ENCODE measurements at places on chromosomes 12 and 14.

- DNase-seq, result no peak
These were observed 15.4 kb downstream of the TRAPPC6B start for GRCh38 chr14:39154594-39155189.

DNA sequence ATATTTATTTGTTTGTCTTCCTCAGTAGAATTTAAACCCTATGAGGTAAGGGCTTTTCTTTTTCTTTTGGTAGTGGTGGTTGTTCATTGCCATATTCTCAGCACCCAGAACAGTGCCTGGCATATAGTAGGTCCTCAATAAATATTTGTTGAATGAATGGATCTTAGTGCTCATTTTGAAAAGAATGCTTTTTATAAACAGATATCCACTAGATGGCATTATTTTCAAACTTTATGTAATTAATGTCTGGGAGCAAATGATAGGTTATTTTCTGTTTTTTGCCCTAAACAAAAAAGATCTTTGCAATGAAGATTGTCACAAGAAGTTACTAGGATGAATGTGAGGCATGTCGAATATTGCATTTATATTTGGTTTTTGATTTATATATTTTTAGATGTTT lies 64.1 kb downstream of the RAD51B start:
- DNase-seq, result no peak

DNA sequence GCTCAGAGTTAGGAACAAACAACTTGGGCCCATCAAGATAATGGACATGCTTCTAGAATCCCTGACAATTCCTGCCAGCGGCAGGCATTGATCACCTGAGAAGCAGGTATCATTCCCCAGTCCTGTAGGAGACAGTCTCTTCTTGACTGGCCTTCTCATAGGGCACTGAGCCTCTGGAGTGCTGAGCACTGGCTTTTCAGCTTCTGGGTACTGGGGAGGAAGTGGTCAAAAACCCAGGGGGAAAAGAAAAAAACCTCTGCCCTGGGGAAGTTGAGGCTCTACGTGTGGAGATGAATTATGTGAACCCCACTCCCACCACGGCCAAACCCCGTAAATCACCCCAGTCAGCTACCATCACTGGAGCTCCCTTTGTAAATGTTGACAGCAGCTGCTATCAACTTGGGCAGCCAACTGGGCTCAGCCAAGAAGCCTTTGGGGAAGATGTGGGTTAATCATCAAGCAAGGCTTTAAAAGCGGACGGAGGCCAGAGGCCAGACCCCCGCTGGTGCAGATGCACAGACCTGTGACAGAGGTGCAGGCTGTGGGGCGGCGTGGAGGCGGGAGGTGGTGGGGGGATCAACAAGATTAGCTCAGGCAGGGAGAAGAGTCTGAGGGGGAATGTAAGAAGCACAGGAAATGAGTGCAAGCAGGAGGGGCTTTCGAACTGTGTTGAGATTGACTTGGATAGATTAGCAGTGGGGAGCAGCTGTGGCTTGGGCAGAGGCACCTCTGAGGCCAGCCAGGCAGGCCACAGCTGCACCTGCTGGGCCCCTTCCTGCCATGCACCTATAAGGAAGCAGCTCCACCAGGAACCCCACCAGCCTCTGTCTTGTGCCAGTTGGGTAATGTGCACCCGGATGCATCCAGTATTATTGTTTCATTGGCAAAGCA lies 105.4 kb upstream of the HIF1A start:
- DNase-seq, result no peak

DNA sequence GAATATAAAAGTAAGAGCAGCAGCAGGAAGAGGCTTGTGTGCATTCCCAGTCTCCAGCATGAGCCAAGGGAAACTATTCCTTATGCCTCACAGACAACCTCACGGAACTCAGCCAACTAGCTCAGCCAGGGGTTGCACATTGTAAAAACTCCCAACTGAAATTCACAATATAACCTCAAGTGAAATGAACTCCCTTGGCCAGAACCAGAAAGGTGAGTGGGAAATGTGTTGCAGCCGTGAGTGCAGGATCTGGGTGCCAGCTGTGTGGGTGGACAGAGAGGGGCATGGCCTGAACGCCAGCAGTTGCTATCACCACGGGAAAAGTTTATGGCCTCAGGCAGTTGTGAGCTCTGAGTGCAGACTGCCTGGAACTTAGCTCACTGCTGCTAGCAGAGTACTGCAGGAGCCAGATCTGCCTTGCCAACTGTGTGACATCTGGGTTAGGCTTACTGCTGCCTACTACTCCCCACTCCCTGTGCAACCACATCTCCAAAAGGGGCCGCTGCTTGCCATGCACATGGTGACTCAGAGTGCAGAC lies 2.3 kb upstream of the CLEC1A start:
- no peak for DNase-seq

- DNase-seq, result peak; percentile 10
These were observed 62.0 kb downstream of the NDUFA12 start for GRCh38 chr12:94941440-94941862.

DNA sequence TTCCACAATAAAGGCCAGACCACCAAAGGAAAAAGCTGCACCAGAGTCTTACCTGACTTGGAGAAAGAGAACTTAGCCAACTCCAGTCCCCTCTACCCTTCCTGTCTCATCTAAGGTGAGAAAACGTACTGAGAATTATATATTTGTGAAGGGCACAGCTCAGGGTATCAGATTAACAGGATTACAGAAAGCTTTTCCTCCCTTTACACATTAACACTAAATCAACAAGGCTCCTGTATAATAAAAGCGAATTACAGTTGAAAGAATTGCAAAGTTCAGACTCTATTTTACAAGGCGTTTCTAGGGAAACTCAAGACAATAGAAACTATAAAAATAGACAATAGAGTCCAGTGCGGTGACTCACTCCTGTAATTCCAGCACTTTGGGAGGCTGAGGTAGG lies 82.7 kb upstream of the RPL10L start:
- no peak for DNase-seq

DNA sequence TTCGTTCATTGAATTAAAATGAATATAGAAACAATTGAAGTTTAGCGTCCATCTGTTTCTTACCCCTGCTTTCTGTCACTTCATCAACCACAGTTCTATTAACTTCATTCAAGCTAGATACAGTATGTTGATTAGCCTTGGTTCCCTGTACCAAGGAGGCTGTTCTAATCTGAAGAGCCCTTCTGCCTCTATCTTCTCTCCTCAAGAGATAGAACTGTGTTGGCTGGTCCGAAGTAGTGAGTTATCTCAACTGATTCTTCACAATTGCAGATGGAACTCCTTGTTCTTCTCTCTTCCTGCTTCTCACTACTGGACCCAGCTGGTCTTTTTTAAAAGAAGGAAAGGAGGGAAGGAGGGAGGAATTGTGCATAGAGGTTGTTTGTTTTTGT lies 82.1 kb upstream of the TRAF3 start:
- DNase-seq, result no peak

DNA sequence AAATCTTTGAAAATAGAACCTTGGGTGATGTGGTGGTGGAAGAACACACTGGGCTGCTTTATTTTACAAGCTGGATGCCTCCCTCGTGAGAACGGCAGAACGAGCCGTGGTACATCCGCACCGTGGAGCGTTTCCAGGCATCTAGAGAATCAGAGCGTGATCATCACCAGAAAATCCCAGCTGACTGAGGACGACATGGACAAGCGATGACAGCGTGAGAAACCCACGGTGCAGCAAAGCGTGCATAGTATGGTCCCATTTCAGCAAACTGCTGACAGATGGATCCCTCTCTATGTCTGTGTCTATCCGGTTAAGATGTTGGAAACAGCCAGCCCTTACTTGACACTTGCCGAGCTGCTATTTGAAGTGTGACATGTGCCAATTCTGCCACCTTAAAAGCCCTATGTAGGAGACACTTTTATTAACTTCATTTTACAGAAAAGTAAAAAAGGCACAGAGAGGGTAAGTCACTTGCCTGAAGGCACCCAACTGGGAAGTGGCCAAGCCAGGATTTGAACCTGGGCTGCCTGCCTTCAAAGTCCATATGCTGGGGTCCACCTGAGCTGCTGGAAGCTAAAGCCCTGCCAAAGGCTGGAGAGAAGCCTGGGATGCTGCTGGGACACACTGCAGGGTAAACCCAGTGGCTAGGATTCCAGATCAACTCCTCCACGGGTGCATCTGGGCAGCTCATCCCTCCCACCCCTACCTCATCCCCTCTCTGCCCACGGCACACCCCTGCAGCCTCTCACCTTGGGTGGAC lies 14.9 kb downstream of the SCARB1 start:
- DNase-seq, result no peak

DNA sequence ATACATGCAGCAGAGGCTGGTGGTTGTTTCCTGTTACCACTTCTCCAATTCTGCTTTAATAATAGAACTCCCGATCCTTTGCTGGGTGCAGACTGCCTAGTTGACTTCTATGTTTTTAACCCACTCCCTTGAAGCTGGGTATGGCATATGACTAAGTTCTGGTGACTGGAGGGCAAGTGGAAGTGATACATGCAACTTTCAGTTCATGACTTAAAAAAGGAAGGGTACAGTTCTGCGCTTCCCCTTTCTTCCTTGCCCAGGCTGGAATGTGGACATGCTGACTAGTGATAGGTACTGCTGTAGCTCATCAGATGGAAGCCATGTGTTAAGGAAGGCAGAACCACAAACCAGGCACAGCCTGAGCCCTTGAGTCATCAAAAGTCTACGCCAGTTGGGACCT lies 2.4 kb upstream of the A2M start:
- DNase-seq, result no peak

GRCh38 chr14:57495416-57495815 lies 1.8 kb upstream of the CCDC198 start:
- no peak for DNase-seq

DNA sequence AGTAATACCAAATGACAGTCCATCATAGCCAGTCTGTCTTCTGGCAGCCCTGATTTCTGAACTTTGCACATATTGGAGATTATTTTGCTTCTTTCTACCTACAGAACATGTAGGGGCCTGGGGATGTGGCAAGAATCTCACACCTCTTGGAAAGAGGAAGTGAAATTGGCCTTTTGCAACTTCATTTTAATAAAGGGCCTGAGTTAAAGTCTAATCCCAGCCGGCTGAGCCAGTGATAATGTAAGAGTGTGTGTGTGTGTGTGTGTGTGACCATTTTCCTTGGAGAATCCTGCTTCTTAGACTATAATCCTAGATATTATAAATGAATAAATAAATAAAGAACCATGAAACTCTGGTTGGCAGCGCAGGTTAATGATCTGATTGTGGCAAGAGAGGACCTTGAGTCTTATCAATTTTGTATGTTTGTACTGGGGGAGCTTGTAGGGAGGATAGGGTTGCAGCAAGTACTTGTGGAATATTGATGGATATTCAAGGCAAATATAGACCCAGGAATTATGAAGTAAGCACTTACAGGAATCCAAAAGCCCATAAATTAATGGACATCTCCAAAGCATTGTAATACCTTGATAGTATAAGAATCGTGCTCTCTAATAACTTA lies 233.2 kb upstream of the AMIGO2 start:
- DNase-seq, result no peak

GRCh38 chr12:87305481-87305880 lies 723.7 kb downstream of the C12orf50 start:
- no peak for DNase-seq

DNA sequence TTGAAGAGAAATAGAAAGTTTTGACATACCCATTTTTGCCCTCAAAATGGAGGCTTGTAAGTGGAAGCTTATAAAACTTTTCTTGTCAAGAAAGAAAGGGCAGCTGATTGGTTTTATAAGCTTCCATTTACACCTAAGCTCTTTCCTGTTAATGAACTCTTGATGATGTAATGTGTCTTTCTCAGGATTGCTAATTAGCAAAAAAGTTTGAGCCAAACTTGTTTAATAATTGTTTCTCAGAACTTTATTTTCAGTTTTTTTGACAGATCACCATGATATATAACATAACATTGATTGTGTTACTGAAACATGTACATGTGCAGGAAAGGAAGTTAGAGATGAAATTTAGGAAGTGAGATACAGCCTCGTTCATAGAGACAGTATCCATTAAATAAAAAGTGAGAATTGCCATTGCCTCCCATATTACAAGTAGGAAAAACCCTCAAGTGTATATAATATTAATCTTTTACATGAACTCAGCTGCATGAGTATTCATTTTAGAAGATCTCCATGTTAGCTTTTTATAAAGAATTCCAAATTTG lies 26.8 kb downstream of the RIC8B start:
- DNase-seq, result no peak

- DNase-seq, result no peak
These were observed 364.8 kb downstream of the BMP4 start for GRCh38 chr14:53591816-53592215.

DNA sequence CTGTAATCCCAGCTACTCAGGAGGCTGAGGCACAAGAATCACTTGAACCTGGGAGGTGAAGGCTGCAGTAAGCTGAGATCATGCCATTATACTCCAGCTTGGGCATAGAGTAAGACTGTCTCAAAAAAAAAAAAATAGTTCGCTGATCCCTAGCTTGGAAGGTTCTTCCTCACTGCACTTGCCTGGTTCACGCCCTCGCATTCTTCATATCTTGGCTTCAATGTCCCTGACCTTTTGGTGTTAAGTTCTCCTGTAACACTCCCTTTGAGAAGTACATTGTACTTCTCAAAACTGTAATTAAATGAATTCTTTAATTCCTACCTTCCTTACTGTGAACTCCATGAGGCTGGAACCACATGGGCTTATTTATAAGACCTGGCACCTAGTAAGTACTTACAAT lies 16.5 kb upstream of the TPCN1 start:
- no peak for DNase-seq

GRCh38 chr14:105476831-105477659 lies 2.4 kb downstream of the CRIP2 start:
- DNase-seq, result no peak

DNA sequence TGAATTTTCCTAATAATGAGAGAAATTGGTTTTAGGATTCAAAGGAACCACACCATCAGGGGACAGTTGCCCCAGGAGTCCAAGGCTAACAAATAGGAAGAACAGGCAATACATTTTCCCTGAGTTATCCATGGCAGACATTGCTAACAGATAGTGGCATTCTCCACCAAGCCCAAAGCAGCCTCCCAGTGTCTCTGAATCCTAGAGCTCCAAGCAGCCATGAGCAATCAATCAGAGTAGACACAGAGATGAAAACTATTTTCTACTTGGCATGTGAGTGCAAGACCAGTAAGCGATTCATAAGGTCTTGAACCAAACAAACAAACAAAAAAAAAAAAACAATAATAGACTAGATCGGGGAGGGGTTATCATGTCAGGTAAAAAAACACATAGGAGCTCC lies 515.7 kb downstream of the MED13L start:
- no peak for DNase-seq

- no peak for DNase-seq
These were observed 9.9 kb downstream of the BMAL2 start for GRCh38 chr12:27342536-27342935.

GRCh38 chr14:22305607-22306006 lies 283.4 kb downstream of the DAD1 start:
- no peak for DNase-seq

DNA sequence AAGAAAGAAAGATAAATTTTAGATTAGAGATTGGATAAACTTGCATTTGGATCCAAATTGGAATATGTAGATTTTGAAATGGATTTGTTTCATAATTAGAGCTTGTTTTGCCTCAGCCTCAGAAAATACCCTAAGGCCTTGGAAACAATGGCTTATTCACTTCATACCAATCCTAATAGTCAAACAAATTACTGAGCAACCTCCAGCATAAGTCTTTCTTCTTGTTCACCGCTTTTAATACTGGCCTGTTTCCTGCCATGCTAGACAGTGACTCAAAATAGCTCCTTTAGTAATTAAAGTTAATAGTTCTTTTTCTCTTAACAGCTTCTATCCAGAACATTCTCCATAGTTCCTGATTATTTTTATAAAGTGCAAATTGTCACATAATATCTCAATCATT lies 110.9 kb upstream of the DNM1L start:
- no peak for DNase-seq

GRCh38 chr12:4483885-4484823 lies 38.5 kb upstream of the FGF6 start:
- no peak for DNase-seq

Data from stimulated activated CD4-positive, alpha-beta T cell treated with anti-CD3 and anti-CD28 coated beads, Interleukin-4, amount 100 ng/mL, for 1 hour (primary cell).